NB4 (cell line): ENCODE measurements at places on chromosomes 16 and 17.

GRCh38 chr16:78813661-78814311 lies 714.3 kb downstream of the WWOX start:
- no peak for DNase-seq

GRCh38 chr17:53061446-53061845 lies 761.3 kb upstream of the KIF2B start:
- no peak for DNase-seq

DNA sequence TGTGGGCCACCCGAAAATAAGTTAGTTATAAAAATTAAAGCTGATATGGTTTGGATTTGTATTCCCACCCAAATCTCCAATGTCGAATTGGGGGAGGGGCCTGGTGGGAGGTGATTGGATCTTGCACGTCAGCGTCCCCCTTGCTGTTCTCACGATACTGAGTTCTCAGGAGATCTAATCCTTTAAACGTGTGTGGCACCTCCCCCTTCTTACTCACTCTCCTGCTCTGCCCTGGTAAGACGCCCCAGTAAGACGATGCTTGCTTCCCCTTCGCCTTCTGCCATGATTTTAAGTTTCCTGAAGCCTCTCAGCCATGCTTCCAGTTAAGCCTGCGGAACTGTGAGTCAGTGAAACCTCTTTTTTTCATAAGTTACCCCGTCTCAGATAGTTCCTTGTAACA lies 35.4 kb downstream of the SYCE1L start:
- peak; percentile 15 for DNase-seq

GRCh38 chr16:80462917-80463316 lies 77.9 kb upstream of the DYNLRB2 start:
- no peak for DNase-seq

DNA sequence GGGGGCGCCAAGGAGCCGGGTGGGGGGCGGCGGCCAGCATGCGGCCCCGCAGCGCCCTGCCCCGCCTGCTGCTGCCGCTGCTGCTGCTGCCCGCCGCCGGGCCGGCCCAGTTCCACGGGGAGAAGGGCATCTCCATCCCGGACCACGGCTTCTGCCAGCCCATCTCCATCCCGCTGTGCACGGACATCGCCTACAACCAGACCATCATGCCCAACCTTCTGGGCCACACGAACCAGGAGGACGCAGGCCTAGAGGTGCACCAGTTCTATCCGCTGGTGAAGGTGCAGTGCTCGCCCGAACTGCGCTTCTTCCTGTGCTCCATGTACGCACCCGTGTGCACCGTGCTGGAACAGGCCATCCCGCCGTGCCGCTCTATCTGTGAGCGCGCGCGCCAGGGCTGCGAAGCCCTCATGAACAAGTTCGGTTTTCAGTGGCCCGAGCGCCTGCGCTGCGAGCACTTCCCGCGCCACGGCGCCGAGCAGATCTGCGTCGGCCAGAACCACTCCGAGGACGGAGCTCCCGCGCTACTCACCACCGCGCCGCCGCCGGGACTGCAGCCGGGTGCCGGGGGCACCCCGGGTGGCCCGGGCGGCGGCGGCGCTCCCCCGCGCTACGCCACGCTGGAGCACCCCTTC lies 484 bp downstream of the FZD2 start:
- DNase-seq: peak; percentile 57

- DNase-seq: no peak
Observed at GRCh38 chr16:62909597-62909996, 873.4 kb upstream of the CDH8 start.

DNA sequence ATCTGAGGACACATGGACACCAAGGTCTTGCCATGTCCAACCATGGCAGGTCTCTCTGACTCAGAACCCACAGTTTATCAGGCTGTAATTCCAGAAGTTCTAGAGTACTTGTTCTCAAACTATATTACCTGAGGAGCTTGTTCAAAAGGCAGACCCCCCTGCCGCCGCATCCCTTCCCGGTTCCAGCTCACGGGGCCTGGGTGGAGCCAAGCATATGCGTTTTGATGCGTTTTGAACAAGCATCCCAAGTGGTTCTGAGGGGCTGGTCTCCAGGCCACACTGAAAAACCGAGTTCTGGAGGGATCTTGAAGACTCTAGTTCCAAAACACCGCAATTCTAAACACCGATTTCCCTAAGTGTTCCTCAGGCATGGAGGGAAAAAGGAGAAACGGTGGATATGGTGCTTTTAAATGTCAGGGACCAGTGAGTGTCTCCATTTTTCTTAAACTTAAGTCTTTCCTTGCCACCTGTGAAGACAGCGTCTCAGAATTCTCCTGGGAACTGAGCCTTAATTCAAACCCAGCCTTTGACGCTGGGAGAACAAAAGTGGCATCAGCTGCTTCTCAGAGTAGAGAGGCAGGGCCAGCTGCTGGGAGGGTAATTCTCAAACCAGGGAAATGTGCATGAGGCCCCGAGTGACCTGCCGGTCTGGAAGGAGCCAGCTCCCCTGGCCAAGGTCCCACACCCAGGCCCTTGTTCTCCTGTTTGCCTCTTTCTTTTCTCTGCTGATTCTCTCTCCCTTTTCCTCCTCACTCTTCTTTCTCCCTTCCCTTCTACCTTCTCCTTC lies 84.4 kb upstream of the PLCG2 start:
- no peak for DNase-seq

DNA sequence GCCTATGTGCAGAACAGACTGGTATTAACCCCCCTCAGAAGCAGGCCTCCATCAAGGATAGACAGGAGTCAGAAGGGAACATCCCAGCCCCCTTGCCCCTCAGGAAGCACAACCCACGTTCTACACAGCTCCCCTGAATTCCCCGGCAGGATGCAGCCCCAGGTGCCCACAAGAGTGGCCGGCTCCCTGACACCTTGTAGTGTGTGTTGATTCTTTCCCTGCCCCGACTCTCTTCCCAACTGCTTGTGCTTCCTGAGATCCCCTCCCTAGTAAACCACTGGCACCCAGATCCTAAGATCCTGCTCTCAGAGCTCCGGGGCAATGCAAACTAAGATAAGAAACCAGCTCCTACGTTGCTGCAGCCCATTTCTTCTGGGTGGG lies 34.8 kb upstream of the LITAF start:
- no peak for DNase-seq

DNA sequence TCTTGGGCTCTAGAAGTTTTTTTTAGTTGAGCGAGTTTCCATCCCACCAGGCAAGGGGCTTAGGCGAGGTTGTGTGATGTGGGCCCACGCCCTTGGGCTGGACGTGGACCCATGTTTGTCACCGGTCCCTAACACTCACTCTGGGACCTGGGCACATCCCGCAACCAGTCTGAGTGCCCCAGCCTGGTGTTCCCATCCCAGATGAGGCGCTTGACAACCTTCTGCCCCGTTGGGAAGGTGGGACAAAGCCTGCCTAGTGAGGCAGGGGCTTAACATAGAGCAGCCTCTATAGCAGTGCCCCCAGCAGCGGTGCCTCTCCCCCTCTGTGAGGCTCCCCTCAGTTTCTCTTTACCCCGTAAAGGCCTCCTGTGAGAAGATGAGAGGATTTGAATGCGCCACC lies 22.5 kb downstream of the CMIP start:
- DNase-seq: no peak

- no peak for DNase-seq
Observed at GRCh38 chr17:20142268-20142667, 133.1 kb downstream of the SPECC1 start.

DNA sequence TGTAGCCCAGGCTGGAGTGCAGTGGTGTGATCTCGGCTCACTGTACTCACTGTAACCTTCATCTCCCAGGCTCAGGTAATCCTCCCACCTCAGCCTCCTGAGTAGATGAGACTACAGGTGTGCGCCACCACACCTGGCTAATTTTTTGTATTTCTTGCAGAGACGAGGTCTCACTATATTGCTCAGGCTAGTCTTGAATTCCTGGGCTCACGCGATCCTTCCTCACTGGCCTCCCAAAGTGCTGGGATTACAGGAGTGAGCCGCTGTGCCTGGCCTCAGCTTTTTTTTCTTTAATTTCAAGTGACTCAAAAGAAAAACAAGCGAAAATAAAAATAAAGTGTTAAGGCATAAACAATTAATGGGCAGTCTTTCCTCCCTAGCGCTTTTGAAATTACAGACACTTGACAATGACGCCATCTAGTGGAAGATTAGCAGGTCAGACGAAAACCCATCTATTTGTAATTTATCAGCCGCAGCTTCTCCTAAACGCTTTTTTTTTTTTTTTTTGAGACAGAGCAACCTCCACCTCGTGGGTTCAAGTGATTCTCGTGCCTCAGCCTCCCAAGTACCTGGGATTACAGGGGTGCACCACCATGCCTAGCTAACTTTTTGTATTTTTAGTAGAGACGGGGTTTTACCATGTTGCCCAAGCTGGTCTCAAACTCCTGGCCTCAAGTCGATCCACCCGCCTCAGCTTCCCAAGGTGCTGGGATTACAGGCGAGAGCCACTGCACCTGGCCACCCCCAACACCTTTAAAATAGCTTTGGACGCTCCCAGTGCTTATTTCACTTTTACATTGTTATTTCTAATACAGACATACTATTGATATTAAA lies 28.1 kb upstream of the PECAM1 start:
- DNase-seq: peak; percentile 74

DNA sequence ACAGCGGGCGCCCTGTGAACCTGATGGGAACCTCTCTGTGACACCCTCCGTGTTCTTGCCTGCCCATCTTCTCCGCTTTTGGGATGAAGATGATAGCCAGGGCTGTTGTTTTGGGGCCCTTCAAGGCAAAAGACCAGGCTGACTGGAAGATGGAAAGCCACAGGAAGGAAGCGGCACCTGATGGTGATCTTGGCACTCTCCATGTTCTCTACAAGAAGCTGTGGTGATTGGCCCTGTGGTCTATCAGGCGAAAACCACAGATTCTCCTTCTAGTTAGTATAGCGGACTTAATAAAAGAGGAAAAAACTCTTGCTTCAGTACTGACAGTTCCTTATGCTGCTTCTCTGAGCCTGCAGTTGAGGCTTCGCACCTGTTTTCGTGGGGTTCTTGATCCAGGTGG lies 10.5 kb downstream of the CDK5RAP3 start:
- no peak for DNase-seq

GRCh38 chr17:77196251-77196650 lies 55.5 kb downstream of the SEC14L1 start:
- DNase-seq: no peak

GRCh38 chr16:57137566-57138273 lies 45.3 kb downstream of the CPNE2 start:
- DNase-seq: no peak

DNA sequence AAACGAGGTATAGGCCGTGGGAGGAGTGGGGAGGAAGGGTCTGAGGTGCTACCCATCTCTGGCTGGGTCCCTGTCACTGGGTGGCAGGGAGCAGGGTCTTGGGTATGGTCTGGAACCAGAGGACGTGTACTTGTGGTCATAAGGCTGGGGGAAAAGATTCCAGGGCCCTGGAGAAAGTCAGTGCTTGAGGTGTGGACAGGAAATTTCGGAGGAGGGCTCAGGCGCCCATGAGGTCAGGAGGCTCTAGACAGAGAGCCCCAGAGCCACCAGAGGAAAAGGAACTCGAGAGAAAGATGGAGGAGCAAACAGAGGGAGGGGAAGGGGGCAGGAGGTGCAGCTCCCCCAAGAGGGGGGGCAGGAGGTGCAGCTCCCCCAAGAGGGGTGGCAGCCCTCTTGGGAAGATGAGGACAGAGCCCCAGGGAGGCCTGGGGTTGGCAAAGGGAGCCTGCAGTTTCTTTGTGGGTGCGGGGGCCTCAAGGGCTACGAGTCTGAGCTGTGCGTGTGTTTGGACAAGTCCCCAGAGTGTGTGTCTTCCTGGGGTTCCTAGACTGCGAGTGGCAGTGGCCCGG lies 683 bp upstream of the SLC7A6 start:
- no peak for DNase-seq

DNA sequence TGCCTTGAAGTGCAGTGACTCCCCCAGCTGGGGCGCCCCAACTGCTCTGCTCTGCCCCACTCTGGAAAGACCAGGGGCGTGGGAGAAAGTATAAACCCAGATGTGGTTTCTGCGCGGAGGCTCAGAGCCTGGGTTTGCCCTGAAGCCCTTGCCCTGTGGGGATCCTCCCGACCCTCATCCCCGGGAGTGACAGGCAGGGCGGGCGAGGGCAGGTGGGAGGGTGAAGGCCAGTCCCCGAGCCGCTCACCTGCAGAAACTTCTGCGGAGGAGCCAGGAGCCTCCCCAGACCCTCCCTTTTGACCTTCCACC lies 3.8 kb downstream of the TPSD1 start:
- DNase-seq: no peak

GRCh38 chr17:46832331-46832821 lies 13.9 kb upstream of the WNT3 start:
- no peak for DNase-seq

DNA sequence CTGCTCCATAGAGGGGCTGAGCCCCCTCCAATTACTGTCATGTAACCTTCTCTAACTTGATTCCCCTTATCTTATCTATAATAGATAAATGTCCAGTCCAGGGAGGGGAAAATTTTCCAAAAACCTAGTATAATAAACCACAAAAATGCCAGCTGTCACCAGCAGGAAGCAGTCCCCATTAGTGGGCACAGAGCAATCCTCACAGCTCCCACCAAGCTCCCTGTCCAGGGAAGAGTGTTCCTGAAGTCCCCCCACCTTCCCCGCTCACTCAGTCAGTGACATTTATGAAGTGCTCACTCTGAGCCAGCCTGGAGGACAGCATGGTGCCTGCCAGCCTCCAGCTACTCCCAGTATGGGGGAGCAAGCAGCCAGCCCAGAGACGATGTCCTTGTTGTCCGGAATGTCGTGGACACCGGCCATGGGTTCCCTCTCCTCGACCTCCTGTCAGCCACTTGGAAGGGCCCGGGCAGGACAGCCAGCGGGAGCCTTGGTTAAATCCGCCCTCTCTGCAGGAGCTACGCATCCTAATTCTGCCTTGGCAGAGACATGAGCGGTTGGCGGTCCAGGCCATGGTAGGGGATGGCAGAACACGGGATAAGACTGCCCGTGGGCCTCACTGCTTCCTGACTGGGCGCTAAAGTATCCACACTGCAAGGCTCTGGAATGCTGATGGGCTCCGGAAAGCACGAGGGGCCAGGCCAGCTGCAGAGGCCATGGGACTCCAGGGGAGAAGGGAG lies 102.0 kb upstream of the CDH5 start:
- no peak for DNase-seq

GRCh38 chr17:50707289-50708049 lies at the start of gene ANKRD40:
Gene ANKRD40, minus strand, starts transcription at chr17:50707914. Its CDS starts 260 bp downstream, at chr17:50707654.
- peak; percentile 93 for DNase-seq

DNA sequence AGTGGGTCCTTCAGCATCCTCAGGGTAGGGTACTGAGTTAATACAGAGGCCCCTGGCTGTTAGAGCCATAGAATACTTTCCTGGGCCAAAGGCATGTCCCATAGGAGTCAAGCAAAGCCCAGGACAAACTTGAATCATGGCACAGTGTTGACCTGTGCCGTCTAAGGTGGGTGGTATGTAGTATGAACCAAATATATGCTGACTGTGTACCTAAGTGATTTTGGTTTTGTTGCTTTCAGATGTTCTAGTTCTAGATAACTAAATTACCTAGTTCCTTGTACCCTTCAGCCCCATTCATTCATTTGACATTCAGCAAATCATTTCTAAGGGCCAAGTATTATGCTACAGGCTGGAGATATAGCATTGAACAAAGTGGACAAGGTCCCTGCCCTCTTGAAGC lies 61.3 kb upstream of the GPRC5B start:
- DNase-seq: no peak

GRCh38 chr16:6771956-6772355 lies 560.7 kb upstream of the RBFOX1 start:
- DNase-seq: no peak
